ENCODE measurements at places on chromosomes 6 and 20.

DNA sequence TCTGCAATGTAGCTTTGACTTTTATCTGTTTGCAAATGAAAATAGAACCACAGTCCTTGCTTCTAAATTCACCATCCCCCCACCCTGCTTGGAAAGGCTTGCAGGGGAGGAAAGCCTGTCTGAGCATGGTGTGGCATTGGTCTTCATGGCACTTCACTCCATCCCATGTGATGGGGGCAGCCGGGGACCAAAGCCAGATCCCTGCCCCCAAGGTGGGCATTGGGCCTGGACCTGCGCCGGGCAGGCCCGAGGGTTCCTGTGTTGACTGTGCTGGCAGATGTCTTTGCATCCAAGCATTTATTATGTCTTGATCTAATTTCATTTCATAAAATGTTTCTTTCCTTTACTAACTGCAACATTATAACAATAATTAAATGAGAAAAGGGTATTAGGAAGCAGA is 120.0 kb downstream of the SYNDIG1 start:
- DNase-seq: no peak

DNA sequence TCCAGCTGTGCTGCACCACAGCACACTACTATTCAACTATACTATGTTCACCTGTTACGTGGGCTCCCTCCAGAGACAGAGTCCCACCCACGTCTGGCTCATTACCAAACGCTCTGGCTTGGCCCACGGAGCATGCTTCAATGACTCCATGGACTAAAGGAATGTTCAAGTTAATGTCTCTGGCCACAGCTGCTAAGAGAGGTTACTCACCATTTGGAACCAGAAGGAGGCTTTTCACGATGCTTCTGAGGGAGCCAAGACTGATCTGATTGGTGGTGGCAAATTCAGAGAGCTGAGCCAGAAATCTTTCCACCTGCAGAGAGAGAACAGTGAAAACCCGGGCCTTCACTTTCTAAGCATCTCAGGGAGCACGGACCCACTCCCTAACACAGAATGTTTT is 15.6 kb downstream of the COMMD7 start:
- no peak for DNase-seq

DNA sequence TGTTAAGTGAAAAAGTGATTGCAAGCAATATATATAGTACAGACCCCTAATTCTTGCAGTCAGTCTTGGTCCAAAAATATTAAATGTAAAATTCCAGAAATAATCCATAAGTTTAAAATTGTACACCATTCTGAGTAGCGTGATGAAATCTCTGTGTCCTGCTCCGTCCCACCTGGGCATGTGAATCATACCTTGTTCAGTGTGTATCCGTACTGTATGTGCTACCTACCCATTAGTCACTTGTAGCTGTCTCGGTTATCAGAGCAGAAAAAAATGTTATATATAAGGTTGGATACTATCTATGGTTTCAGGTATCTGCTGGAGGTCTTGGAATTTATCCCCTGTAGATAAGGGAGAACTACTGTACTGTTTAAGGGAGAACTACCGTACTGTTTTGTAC is 16.3 kb downstream of the IRAK1BP1 start:
- DNase-seq: no peak

DNA sequence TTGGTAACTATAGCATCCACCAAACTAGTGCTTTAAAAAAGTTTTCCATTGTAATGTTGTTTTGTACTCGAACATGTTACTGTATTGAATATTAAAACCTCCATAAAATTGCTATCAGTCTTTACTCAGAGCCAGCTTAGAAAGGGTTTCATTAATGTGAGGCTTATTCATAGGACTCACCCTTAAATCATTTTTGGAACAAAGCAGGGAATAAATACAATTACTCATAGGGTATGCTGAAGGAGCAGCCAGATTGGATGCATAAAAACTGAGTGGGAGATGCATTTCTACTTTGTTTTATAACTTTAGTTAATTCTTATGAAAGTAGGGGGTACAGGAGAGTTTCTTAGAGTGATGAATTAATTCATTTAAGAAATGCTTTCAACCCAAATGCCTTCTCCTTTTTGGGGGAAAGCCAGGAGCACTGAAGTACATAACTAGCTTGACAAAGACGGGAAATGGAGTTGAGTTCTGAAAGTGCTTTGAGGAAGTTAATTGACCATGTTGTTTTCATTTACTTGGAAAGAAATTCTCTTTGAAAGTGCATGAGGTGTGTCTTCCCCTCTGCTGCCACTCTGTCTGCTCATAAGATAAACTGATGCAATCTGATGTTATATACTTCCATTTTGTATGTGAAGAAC is 90.3 kb downstream of the RNF144B start:
- DNase-seq: peak; percentile 3

GRCh38 chr6:157034436-157035230 is 257.5 kb downstream of the ARID1B start:
- peak; percentile 59 for DNase-seq

DNA sequence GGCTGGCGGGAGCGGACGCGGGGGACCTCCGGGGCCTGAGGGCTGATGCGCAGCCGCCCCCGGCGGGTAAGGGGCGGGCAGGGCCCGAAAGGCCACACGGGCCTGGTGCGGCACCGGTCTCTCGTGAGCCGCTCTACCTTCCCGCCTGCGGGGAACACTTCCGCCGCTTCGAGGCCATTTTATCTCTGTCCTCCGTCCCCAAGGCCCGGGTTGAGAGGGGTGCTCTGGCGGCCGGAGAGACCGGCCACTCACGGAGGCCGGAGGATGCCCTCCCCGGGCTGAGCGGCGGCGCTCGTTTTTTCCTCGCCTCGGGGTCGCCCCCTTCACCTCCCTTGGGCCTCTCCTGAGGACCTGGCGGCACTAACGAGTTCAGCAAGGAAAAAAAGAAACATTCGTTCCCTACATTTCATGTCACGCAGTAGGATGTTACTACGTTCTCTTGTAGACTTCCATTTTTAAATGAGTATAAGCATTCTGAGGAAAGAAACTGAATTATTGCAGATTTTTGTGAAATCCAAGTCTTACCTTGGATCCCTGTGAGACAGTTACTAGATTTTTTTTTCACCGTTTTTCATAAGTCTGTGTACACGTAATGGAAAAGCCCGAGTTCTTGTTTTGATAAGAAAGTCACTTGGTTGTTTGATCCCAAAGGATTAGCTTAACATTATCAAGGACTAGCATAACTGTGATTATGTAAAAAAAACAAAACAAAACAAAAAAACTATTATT is 575 bp downstream of the WTAP start:
- DNase-seq: peak; percentile 32

DNA sequence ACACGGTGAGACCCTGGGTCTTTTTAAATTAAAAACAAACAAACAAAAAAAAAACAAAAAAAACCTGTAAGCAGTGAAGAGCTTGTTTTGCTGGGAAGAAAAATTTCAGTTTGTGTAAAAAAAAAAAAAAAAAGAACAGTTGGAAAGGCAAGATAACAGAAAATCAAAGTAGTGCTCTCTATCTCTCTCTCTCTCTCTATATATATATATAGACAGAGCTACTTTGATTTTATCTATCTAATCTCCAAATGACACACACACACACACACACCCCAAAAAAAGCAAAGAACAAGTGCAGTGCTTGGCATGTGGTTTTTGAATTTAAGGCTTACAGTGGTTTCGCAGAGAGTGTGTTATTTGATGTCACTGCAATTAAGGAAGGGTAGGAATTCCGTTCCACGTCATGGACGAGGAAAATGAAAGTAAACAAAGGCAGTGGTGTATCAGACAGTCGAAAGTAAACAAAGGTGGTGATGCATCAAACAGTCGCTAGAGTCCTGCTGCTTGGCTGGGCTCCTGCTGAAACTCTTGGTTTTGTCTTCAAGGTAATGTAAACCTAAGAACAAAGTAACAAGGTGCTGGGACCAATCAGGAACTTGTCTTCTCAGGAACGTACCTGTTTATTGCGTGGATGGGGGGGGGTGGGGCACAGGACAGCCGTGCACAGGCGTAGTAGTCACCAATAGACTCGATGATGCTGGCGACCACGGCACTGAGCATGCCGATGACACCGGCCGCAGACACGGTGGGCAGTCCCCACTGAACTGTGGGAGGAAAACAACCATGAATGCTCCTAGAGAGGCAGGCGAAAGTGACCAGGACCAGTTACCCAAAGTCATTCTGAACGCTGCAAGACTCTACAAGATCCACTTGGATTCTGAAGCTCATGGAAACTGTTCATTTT is 131.8 kb downstream of the SLC23A2 start:
- DNase-seq: peak; percentile 65

DNA sequence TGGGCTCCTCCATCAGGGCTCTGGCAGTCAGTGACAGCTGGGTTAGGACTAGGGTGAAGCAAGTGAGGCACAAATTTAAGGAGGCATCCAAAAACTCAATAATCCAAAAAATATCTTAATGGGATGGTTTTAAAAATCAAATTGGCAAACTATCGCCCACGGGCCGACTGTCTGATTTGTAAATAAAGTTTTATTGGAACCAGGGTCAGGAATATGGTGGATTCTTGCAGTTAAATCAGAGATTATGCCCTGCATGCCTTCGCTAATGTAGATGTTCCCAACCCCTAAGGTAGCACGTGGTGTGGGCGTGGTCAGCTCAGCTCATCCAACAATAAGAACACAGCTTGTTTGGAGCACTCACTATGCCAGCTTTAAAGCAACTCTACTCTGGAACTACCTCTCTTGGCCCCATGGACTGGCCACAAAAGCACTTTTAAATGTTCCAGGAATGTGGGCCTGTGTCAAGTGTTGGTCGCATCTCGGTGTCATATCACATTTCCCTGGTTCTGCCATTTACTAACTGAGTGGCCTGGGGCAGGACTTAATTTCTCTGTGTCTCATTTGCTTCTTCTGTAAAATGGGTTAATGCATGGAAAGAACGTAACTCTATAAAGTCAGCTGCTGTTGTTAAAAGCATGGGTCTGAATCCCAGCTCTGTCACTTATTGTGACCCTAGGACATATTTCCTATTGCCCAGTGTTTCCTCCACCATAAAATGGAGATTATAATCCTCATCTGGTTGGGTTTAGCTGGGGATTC is 7.0 kb downstream of the TP53RK start:
- no peak for DNase-seq

DNA sequence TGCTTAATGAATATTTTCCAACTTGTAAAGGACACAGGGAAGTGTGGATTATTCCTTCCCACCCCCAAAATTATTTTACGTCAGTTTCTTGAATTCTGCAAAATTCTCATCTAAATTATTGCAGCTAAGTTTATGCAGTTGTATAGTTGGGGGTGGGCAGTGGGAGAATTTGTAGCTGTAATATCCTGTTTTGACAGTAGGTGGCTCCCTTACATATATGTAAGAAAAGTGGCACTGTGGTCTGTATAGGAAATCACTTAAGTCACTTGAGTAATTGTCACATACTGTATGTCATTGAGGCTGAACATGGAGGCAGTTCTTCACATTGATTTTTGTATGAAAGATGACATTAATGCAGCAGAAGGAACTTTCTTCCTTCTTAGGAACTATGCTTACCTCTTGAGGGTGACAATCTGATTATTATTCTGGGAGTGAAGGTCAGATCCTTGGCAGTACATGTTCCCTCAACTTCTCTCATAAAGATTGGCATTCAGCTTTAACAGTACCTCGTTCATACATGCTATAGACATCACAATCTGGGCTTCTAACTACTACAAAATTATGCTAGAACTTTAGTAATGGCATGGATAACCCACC is 14.6 kb upstream of the CFAP206 start:
- peak; percentile 65 for DNase-seq

DNA sequence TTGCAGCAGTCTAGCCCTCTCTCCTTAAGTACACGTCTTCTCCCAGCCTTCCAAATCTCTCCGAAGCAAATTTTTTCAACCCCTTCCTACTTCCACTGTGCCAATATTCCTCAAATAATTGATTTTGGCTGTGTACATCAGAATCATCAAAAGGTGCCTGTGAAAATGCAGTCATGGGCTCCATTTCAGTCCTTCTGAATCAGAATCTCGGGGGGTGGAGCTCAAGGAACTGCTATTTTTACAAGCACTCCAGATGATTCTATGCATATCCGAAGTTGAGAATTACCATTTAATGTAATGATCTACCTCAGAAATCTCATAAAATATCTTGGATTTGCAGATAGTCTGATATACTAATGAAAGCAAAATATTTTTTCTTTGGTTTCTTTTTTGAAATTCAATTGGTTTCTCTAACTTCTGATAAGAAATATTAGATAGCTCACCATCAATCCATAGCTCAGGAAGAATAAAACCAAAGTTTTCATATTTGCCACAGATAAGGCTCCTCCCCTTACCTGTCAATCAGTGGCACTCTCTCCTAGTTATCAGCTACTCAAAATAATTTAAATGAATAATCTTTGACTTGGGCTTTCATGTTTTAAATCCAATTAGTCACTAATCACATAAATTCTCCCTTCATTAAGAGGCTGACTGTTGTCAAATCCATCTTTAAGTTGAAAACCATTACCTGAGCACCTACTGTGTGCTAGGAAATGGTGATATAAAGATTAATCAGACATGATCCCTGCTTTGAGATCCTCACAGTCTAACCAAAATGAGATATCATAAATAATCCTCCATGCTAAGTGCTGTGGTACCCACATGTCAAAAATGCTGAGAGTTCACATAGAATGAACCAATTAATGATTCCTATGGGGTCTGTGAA is 36.4 kb upstream of the STXBP5 start:
- no peak for DNase-seq

- DNase-seq: no peak
These were observed 48.1 kb downstream of the PLAGL1 start for GRCh38 chr6:143959927-143960326.

GRCh38 chr6:166850677-166851076 is 105.7 kb downstream of the RNASET2 start:
- DNase-seq: no peak

GRCh38 chr20:1130847-1131246 is 12.4 kb downstream of the PSMF1 start:
- DNase-seq: no peak

GRCh38 chr6:147839708-147840610 is 331.5 kb downstream of the SAMD5 start:
- DNase-seq: no peak

- no peak for DNase-seq
These were observed 93.0 kb upstream of the MAFB start for GRCh38 chr20:40782043-40782368.

DNA sequence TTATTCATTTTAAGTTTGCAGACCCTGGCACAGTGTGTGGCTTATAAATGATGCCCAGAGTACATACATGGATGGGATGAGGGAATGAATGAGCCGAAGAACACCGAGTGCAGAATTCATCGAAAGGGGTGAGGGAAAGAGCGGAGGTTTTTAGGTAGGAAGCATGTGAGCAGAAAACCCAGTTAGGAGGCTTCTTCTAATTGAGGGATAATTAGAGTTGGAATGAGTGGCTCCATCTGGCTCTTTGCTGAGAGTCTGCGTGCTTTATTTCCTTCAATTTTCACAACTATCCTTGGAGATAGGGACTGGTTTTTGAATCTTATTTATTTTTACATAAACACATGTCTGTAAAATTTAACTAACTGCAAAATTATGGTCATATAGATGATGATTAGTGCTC is 150.7 kb downstream of the DOK5 start:
- no peak for DNase-seq

GRCh38 chr6:165486183-165487137 is 176.6 kb downstream of the PDE10A start:
- no peak for DNase-seq

Data from CD4-positive, alpha-beta T cell treated with Interleukin-4 for 4 hours (primary cell).